Naive thymus-derived CD4-positive, alpha-beta T cell (primary cell): ENCODE measurements at places on chromosomes 6 and 20. TPM values are rescaled to one million over a fixed set of nuclear protein-coding genes. Genes with fewer than 3 reads are reported as not detected.

Gene CD24
- 0.15 TPM for polyA plus RNA-seq

Gene MRPS18B
- 145 TPM for polyA plus RNA-seq

Gene NRN1
- polyA plus RNA-seq = not detected

DNA sequence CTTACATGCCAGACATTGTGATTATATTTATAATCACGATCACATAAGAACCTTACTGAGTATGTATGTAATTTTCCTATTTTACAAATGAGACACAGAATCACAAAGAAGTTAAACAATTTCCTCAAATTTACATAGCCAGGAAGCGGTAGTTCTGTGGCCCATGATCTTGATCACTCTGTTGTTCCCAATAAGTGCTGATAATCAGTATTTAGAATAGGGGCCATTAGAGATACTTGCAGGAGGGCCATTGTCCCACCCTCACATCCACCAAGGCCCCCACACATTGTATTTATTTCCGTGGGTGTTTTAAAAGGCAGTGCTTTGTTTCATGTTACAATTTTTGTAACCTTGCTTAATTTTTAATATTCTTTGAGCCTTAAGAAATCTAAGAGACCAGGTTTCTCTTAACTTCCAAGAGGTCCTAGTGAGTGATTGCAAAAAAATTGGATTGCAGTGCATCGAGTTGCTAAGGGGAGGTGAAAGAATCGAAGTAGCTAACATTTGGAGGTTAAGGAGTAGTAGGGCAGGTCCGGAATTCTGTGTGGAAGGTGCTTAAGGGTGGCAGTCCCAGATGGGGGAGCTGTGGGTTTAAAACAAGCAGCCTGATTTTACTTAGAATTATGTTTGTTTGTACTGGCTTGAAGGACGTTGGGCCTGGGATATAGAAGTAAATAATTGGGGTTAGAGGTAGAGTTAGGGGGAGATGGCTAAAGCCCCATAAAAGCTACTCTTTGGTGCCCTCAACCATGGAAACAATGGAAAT, 339.4 kb downstream of the CDKAL1 start:
- DNase-seq = no peak
- H3K36me3 ChIP-seq = no peaks in the 10 kb centered on the region
- H3K4me1 ChIP-seq = no peaks in the 10 kb centered on the region
- no peaks in the 10 kb centered on the region for H3K27me3 ChIP-seq
- H3K27ac ChIP-seq = no peak overlapping the region

- H3K27me3 ChIP-seq = no peaks in the 10 kb centered on the region
- DNase-seq = no peak
- H3K36me3 ChIP-seq = no peaks in the 10 kb centered on the region
- H3K4me3 ChIP-seq = no peak overlapping the region
Observed at GRCh38 chr20:7392542-7393206, 547.6 kb downstream of the HAO1 start.

GRCh38 chr20:25283221-25283951, 35.5 kb downstream of the PYGB start:
- no peaks in the 10 kb centered on the region for H3K4me1 ChIP-seq
- H3K27me3 ChIP-seq = no peaks in the 10 kb centered on the region
- H3K4me3 ChIP-seq = no peak overlapping the region
- DNase-seq = no peak

- no peaks in the 10 kb centered on the region for H3K4me1 ChIP-seq
- H3K27ac ChIP-seq = no peak overlapping the region
- no peaks in the 10 kb centered on the region for H3K27me3 ChIP-seq
- DNase-seq = no peak
- H3K36me3 ChIP-seq = no peaks in the 10 kb centered on the region
- no peak overlapping the region for H3K4me3 ChIP-seq
Observed at GRCh38 chr6:114138577-114139248, 167.8 kb upstream of the HDAC2 start.

DNA sequence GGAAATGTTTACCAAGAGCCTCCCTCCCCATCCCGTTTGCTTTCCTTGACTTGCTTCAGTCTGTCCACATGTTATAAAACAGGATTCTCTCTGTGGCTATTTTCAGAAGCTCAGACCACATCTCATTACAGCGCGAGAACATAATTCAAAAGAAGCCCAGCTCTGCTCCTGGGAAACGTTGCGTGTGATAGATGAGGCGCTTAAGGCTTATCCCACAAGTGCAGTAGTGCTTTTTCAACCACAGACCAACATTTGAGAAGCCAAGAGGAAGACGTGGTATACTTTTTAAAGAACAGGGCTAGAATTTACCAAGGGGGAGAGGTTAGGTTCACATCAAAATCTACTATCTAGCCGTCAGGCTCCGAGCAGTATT, 239.5 kb downstream of the SLC24A3 start:
- no peaks in the 10 kb centered on the region for H3K4me1 ChIP-seq
- no peak overlapping the region for H3K4me3 ChIP-seq
- no peaks in the 10 kb centered on the region for H3K36me3 ChIP-seq
- H3K27ac ChIP-seq = no peak overlapping the region

GRCh38 chr6:44495036-44495901, 107.8 kb downstream of the CDC5L start:
- H3K4me1 ChIP-seq = no peaks in the 10 kb centered on the region
- no peak for DNase-seq
- H3K27ac ChIP-seq = no peak overlapping the region
- no peaks in the 10 kb centered on the region for H3K27me3 ChIP-seq
- H3K4me3 ChIP-seq = no peak overlapping the region

DNA sequence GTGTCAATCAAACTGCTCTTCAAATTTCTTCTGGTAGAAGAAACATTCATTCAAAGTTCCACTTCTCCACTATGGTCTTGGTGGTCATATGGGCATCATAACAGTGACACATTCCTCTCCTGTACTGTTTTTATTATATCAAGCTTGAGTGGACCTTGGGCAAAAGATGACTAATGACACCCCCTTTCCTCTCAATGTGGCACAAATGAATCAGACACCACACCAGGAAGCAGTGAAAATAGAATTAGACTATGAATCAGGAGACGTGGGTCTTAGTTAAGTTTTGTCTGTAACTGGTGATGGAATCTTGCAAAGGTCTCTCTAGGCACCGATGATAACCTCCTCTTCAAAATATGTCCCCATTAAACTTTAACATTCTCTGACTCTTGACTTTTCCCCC, 9.0 kb upstream of the NRSN1 start:
- H3K27me3 ChIP-seq = no peaks in the 10 kb centered on the region
- DNase-seq = no peak
- no peaks in the 10 kb centered on the region for H3K4me1 ChIP-seq
- no peak overlapping the region for H3K27ac ChIP-seq
